Smooth muscle cell of bladder (primary cell): ENCODE measurements at places on chromosomes 6 and 20. TPM values are rescaled to one million over a fixed set of nuclear protein-coding genes. Genes with fewer than 3 reads are reported as not detected.

Gene CEP43
- 15.1 and 23.1 TPM in 2 replicates for total RNA-seq

Gene ARMC2
- 2.0 and 2.8 TPM in 2 replicates for total RNA-seq

Gene CDH26
- 0.14 and 0.18 TPM in 2 replicates for total RNA-seq

Gene PLN
- total RNA-seq, result 0.28 and 0.74 TPM in 2 replicates

Gene SLC32A1
- total RNA-seq, result not detected in 2 replicates

Gene BNIP5
- total RNA-seq, result not detected in 2 replicates

Gene GSTA3
- total RNA-seq, result not detected in 2 replicates

Gene C6orf58
- under 0.01 and 0.09 TPM in 2 replicates for total RNA-seq

Gene MPIG6B
- total RNA-seq, result not detected in 2 replicates

Gene CST1
- total RNA-seq, result 0.28 TPM in 1 of 2 replicates, not detected in the other
